CD14-positive monocyte (primary cell): ENCODE measurements at places on chromosomes 3 and 15. TPM values are rescaled to one million over a fixed set of nuclear protein-coding genes. Genes with fewer than 3 reads are reported as not detected.

DNA sequence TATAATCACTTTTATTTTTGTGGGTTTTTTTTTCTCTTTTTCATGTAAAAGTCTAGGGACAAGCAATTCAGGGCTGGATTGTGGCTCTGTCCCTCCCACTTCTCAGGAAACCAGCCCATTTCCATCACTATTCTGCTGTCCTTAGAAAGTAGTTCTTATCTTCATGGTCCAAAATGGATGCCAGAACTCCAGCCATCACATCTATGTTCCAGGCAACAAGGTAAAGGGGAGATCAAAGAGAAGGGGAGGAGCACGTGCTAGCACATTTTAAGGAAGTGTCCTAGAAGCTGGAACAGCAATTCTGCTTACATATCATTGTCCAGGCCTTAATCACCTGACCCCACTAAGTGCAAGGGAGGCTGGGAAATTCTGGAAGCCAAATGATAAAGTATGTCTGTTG lies 181.1 kb upstream of the C2CD4B start:
- H3K36me3 ChIP-seq, result no peaks in the 10 kb centered on the region
- no peaks in the 10 kb centered on the region for H3K27me3 ChIP-seq
- H3K4me1 ChIP-seq, result peaks cover 23% of the 10 kb centered on the region
- no peak for DNase-seq

DNA sequence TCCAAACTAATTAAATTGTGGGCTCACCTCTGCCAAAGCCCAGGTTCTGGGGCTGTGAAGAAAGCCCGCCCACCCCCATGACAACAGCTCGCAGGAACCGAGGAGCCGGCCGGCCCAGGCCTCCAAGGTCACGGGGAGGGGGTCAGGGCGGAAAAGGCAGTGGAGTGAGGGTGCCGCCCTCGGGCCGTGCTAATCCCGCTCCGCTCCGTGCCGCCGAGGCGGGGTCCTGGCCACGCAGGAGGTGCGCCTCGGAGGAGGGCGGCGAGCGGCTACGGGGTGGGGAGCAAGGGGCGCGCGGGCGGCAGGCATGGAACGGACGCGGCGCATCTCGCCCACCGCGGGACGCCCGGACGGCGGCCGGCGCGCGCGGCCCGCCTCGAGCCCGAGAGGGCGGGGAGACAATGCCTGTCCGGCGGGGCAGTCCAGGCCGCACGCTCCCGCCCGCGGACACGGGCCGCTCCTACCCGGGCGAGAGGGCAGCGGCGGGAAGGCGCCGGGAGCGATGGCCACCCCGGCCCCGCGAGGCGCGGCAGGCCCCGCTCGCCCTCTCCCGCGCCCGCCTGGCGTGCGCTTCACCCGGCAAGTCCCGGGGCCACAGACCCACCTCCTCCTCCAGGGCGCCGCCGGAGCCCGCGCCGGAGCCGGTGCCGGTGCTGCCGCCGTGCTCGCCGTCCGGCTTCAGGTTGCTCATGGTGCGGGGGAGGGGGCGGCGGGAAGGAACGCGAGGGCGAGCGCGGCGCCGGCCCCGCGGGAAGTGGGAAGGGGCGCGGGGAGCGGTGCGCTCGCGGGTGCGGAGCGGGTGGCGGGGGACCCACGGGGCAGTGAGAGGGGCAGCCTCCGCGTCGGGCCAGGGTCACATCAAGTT lies 528 bp downstream of the RBPMS2 start:
- H3K4me3 ChIP-seq, result no peak overlapping the region
- H3K27me3 ChIP-seq, result peaks cover 40% of the 10 kb centered on the region
- H3K27ac ChIP-seq, result no peak overlapping the region
- peaks cover 2% of the 10 kb centered on the region for H3K4me1 ChIP-seq

- H3K27me3 ChIP-seq, result no peaks in the 10 kb centered on the region
- H3K27ac ChIP-seq, result no peak overlapping the region
- DNase-seq, result no peak
- H3K36me3 ChIP-seq, result peaks cover 14% of the 10 kb centered on the region
- H3K4me1 ChIP-seq, result peaks cover 7% of the 10 kb centered on the region
Observed at GRCh38 chr3:52322466-52322865, 6.3 kb downstream of the DNAH1 start.

DNA sequence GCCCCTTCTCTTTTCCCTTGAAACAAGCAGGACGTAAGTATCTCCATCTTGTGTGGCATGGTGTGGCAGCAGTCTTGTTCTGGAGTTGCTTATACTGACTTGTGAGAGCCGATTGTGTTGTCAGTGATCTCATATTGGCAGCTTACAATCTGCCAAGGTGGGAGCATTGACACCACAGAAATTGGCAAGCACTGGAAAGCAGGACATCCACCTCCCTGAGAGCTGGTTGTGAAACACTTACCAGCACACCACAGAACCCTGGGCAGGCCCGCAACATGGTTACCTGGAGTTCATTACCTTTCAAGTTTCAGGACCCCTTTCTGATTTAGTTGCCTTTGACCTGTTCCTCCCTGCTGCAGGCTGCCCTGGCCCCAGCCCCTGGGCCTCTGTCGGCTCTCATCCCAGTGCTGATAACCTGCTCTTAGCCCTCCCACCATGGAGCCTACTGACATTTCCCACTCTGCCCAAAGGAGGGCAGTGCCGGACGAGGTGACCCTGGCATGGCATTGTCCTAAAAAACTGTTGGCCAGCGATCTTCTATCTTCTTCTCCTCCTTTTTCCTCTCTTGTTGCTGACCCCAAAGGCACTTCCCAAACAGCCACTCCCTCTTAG lies 10.6 kb upstream of the ATP2B2 start:
- no peaks in the 10 kb centered on the region for H3K4me1 ChIP-seq
- no peak overlapping the region for H3K4me3 ChIP-seq
- DNase-seq, result no peak
- H3K27me3 ChIP-seq, result no peaks in the 10 kb centered on the region
- no peaks in the 10 kb centered on the region for H3K36me3 ChIP-seq

DNA sequence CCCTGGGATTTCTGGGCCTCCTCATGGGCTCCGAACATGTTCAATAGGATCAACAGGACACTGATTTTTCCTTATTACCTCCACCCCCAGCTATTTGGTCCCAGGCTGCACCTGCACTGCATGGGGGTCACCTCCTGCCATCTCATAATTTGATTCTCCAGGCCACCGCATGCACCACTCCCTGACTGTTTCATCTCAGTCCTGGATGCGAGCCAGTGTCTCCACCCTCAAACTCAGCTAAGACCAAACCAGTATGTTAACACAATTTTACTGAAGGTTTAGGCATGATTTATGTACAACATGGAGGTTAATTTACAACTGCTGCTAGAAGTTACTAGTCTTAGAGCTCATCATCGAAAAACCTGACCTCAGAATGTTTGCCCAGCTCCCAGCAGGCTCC lies 249.5 kb downstream of the UACA start:
- DNase-seq, result no peak
- no peaks in the 10 kb centered on the region for H3K27me3 ChIP-seq
- H3K36me3 ChIP-seq, result no peaks in the 10 kb centered on the region
- H3K4me3 ChIP-seq, result no peak overlapping the region
- no peak overlapping the region for H3K27ac ChIP-seq

- no peak overlapping the region for H3K27ac ChIP-seq
- H3K4me1 ChIP-seq, result no peaks in the 10 kb centered on the region
- H3K36me3 ChIP-seq, result no peaks in the 10 kb centered on the region
Observed at GRCh38 chr3:190722181-190722905, 140.2 kb downstream of the GMNC start.

DNA sequence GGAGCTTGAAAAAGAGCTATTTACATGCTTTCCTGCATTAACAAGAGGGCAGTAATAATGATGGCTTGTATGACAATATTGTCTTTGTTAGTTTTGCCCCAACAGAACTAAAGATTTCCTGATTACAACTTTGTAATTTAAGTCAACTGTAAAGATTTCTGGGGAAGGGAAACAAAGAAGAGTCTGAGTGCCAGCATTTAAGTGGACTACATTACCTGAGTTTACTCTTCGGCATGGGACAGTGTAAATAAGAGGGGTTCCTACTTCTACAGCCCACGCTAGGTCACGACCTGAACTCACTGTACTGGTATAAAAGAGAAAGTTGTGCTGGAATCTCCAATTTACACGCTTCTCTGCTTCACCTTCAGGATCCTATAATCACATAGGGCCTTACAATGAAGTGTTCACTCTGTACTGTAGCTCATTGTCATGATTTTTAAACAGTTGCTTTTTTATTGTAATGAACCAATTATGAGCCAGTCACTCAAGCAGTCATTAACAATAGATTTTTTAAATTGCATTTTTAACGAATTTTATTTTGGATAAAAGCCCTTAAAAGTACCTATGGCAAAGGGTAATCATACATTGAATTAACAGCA lies 39.6 kb downstream of the DPH6 start:
- no peaks in the 10 kb centered on the region for H3K27me3 ChIP-seq
- no peak overlapping the region for H3K27ac ChIP-seq
- H3K4me1 ChIP-seq, result peaks cover 10% of the 10 kb centered on the region
- H3K4me3 ChIP-seq, result no peak overlapping the region
- H3K36me3 ChIP-seq, result no peaks in the 10 kb centered on the region

DNA sequence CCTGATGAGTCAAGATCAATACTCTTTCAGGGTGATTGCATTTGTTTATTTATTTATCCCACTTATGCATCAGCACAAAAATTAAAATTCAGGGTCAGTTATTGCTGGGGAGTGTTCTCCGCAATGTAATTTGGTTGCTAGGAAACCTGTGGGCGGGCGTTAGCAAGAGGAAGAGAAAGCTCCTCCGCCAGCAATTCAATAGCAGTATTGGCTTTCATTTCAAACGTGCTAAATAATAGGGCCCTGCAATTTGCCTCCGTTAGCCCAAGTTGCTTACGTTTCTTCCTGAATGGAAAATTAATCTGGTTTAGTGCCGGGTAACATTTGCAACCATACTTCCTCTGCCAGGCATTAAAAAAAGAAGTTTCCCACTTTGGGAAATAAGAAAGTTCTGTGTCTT lies 35.5 kb upstream of the PLCL2 start:
- H3K27me3 ChIP-seq, result no peaks in the 10 kb centered on the region
- peaks cover 66% of the 10 kb centered on the region for H3K4me1 ChIP-seq
- no peaks in the 10 kb centered on the region for H3K36me3 ChIP-seq
- peak overlapping the region; percentile 81 for H3K27ac ChIP-seq
- H3K4me3 ChIP-seq, result peak overlapping the region; percentile 56

The CNTN4 gene
- not detected for polyA plus RNA-seq

The CHRNA5 gene
- polyA plus RNA-seq, result 0.09 and 0.19 TPM in 2 replicates

The TRANK1 gene
- 5.8 TPM for polyA plus RNA-seq

GRCh38 chr3:99134986-99135385 lies 233.5 kb upstream of the DCBLD2 start:
- no peak for DNase-seq
- no peak overlapping the region for H3K4me3 ChIP-seq
- no peaks in the 10 kb centered on the region for H3K27me3 ChIP-seq

DNA sequence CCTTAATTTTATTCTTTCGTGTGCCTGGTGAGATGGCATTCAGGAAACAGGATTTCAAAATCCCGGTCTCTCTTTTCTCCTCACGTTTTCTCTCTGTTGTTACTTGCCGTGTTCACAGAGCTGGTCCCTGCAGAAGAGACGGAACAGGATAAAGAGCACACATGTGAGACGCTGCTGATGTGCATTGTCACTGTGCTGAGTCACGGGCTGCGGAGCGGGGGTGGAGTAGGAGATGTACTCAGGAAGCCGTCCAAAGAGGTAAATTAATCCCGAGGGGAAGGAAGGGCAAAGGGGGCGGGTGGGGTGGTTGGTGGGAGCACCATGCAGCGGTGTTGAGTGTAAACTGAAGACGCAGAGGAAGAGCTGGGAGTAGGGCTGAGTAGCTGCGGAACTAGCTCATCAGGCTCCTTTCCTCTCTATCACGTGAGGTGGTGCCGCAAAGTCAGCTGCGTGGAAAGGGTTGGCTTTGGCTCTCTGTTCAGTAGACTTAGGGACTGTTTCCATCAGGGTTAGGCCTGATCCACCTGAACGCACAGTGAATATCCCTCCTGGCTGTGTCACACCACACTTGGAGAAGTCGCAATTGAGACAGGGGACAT lies 164.8 kb upstream of the BHLHE40 start:
- peaks cover 81% of the 10 kb centered on the region for H3K36me3 ChIP-seq
- H3K4me1 ChIP-seq, result peaks cover 13% of the 10 kb centered on the region
- DNase-seq, result peak; percentile 62
- H3K27me3 ChIP-seq, result no peaks in the 10 kb centered on the region

DNA sequence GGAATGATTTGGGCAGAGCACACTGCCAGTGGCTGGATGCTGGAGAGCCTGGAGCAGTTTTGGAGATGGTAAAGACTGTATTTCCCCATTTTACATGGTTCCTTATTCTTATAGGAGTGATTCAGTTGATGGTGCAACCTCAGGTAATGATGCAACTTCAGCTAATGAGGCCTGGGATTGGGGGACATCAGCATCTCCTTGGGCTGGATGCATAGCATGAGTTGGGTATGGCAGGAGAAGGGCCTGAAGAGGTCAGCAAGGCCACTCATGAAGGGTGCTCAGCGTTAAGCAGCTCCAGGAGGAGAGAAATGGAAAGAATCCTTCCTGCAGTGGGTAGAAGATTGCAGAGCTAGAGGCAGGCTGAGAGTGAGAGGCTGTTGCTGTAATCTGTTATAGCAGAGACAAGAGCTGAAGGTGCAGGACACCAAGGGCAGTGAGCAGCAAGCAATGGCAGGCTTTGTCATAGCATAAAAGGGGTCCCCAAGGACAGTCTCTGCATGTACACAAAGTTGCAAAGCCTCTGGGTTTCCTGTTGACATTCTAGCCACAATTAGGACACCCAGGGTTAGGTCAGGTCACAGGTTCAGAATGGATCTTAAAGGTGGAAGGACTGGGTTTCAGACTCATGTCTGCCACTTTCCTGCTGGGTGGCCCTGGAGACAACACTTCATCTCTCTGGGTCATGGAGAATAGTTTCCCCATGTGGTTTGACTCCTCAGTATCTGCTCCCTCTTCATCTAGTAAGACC lies 29.5 kb upstream of the SNRK start:
- H3K4me1 ChIP-seq, result peaks cover 43% of the 10 kb centered on the region
- DNase-seq, result peak; percentile 96
- H3K36me3 ChIP-seq, result no peaks in the 10 kb centered on the region
- peak overlapping the region; percentile 87 for H3K27ac ChIP-seq

GRCh38 chr15:77033417-77033728 lies 37.5 kb downstream of the TSPAN3 start:
- no peak for DNase-seq
- H3K27me3 ChIP-seq, result no peaks in the 10 kb centered on the region
- H3K4me3 ChIP-seq, result no peak overlapping the region
- peaks cover 96% of the 10 kb centered on the region for H3K36me3 ChIP-seq
- H3K27ac ChIP-seq, result peak overlapping the region; percentile 60

- H3K4me3 ChIP-seq, result no peak overlapping the region
- no peaks in the 10 kb centered on the region for H3K36me3 ChIP-seq
- no peaks in the 10 kb centered on the region for H3K27me3 ChIP-seq
- no peak overlapping the region for H3K27ac ChIP-seq
- no peak for DNase-seq
Observed at GRCh38 chr3:42732829-42733459, 30.3 kb upstream of the HHATL start.

The OR5K2 gene
- polyA plus RNA-seq, result not detected

- H3K27ac ChIP-seq, result no peak overlapping the region
- H3K4me3 ChIP-seq, result no peak overlapping the region
- DNase-seq, result no peak
- H3K36me3 ChIP-seq, result no peaks in the 10 kb centered on the region
- no peaks in the 10 kb centered on the region for H3K27me3 ChIP-seq
Observed at GRCh38 chr3:179544981-179545645, 17.6 kb upstream of the ACTL6A start.

- no peak overlapping the region for H3K27ac ChIP-seq
- no peak for DNase-seq
- peaks cover 63% of the 10 kb centered on the region for H3K27me3 ChIP-seq
- no peak overlapping the region for H3K4me3 ChIP-seq
- H3K36me3 ChIP-seq, result no peaks in the 10 kb centered on the region
Observed at GRCh38 chr3:149586871-149587270, 71.0 kb downstream of the WWTR1 start.

The EIF3J gene
- polyA plus RNA-seq, result 7.2 and 20.1 TPM in 2 replicates

The LRRK1 gene
- 18.9 and 23.9 TPM in 2 replicates for polyA plus RNA-seq
